ENCODE measurements at places on chromosomes 12 and 14.

DNA sequence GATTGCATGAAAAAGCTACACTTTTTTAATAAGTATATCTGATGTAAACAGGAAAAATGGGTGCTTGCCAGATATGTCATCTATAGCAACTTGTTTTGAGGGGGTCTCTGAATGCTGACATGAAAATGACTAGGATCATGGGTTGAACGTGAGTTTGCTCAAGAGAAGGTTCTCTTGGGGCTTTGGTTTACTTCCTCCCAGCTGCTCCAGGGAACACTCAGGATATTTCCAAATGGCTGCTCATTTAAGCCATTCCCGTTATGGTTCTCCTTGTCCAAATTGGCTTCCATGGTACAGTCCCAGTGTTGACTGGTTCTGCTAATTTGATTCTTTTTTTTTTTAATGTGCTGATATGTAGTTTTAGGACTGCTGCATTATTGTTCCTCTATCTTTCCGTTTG lies 118.3 kb downstream of the ETV6 start:
- DNase-seq, result no peak

- DNase-seq, result no peak
These were observed 109.7 kb downstream of the ADGRD1 start for GRCh38 chr12:131063413-131063812.

DNA sequence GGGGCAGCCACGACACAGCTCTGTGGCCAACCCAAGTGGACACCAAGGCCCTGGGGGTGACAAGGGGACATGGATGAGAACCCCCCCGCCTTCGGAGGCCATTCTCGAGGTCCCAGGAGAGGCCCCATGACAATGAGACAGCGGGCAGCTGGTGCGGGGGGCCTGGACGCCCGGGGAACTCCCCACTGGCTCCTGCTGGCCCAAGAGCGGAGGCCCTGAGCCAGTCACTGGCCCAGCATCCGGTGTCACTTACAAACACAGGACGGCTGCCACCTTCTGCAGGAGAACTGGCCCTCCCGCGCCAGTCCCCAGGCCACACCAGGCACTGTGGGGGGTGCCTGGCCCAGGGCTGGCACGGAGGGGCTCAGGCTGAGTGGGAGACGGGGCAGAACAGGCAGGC lies 51.4 kb downstream of the NCOR2 start:
- peak; percentile 54 for DNase-seq

DNA sequence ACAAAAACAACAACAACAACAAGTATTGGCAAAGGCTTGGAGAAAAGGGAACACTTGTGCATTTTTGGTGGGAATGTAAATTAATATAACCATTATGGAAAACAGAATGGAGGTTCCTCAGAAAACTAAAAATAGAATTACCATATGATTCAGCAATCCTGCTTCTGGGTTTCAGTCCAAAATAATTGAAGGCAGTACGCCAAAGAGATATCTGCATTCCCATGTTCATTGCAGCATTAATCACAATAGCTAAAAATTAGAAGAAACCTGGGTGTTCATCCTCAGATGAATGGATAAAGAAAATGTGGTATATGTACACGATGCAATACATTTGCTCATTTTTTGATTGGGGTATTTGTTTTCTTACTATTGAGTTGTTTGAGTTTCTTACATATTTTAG lies 813.0 kb downstream of the NRXN3 start:
- no peak for DNase-seq

GRCh38 chr12:110340706-110341105 lies 59.7 kb downstream of the ATP2A2 start:
- no peak for DNase-seq

DNA sequence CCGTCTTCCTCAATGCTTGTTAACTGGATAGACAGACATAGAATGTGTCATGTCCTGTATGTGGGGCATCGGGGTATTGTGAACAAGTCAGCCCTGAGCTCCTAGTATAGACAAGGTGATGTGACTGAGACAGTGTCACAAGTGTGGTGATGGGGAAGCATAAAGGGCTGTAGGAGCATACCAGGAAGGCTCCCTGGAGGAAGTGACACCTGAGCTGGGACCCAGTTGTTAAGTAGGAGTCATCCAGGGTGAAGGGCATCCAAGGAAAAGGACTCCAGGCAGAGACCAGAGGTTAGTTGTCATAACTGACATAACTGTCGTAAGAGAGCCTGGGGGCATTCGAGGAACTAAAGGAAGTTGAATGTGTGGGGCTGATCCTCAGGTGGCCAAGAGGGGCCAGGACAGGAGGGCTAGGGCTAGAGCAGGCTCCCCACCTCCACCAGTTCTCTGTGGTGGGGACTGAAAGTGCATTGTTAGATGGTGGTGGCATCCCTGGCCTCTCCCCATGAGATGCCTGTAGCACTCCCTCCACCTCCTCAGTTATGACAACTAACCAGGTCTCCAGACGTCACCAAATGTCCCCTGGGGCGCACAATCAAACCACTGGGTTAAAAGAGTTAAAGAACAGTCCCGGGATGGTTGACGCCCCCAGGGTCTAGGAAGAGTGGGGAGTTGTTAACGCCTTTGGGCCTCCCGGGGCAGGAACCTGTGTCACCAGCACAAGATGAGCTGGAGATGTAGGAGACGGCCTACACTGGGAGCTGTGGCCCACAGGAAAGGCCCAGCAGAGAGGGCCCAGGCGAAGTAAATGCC lies 2.4 kb downstream of the FICD start:
- no peak for DNase-seq

- no peak for DNase-seq
These were observed 20.8 kb downstream of the SH2B3 start for GRCh38 chr12:111426344-111427185.

DNA sequence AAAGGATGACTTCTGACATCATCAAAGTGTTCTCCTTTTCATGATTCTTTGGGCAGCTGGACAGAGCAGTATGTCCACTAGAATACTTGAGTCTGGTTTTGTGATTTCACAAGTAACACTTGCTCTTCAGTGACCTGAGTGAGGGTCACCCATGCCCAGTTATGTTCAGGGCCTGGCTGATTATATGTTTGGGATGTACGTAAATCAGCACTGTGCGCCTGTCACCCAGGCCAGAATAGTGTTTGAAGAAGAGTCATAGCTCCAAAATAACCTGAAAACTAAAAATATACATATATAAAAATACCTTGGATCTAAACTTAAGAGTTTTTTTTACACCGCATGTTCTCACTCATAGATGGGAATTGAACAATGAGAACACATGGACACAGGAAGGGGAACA lies 3.8 kb downstream of the BICD1 start:
- DNase-seq, result no peak

- DNase-seq, result no peak
These were observed 6.7 kb upstream of the CLEC7A start for GRCh38 chr12:10136637-10137205.

DNA sequence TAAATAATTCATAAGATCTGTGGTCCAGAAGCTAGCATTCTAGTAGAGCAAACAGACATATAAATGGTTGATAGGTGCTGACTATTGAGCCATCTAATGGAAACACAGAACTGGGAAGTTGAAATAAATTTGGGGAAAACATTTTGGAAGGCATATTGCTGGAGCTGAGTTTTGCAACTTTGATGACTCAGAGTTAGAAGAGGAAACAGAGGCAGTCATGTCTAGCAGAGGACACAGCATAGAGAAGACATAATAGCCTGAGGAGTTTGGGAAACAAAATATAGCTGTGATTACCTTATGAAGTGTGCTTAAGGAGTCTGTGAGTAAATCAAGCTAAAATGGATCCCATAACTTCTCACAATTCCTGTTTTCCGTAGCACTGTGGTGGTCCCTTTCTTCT lies 86.9 kb upstream of the FLRT2 start:
- no peak for DNase-seq

DNA sequence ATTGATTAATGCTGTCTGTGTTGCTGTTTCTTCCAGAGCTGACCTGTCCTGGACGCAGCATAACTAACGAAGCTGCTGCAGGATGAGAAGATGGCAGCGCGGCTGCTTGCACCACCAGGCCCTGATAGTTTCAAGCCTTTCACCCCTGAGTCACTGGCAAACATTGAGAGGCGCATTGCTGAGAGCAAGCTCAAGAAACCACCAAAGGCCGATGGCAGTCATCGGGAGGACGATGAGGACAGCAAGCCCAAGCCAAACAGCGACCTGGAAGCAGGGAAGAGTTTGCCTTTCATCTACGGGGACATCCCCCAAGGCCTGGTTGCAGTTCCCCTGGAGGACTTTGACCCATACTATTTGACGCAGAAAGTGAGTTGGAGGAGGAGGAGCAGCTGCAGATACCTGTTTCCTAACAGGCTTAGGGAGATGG lies 71.7 kb downstream of the SCN8A start:
- DNase-seq, result no peak

GRCh38 chr14:60862283-60862682 lies 118.6 kb downstream of the TRMT5 start:
- DNase-seq, result no peak

GRCh38 chr12:57632073-57632957 lies 686 bp downstream of the B4GALNT1 start:
- no peak for DNase-seq

GRCh38 chr14:71206766-71207371 lies 299.6 kb downstream of the PCNX1 start:
- DNase-seq, result peak; percentile 14

DNA sequence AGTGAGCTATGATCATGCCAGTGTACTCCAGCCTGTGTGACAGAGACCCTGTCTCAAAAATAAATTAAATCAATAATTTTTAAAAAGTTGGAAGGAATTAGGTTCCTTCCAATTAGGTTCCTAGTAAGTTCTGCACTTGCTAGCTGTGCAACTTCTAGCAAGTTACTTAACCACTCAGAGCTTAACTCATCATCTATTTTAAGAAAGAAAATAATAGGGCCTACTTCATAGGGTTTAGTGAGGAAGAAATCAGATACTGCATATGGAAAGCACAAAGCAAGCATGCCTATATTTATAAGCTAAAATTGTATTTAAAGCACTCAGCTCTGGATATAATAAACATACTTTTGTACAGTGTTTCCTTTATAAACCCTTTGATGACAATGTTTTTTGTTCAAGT lies 10.7 kb downstream of the FOXN3 start:
- no peak for DNase-seq

DNA sequence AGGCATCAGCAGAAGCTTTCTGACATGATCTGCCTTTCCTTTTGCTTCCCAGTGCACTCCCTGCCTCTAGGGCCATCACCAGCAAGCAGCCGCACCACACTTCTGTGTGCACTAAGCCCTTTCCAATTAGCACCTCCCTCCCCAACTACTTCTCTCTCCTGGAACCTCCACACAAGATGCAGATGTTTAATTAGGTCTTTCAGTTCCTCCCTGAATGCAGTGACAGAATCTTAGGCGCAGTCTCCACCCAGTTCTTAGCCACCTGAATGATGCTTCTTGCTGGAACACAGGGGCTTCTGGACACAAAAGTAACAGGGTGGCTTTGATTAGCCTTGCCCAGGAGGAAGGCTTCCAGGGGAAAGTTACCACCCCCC lies 32.9 kb downstream of the NIN start:
- no peak for DNase-seq

DNA sequence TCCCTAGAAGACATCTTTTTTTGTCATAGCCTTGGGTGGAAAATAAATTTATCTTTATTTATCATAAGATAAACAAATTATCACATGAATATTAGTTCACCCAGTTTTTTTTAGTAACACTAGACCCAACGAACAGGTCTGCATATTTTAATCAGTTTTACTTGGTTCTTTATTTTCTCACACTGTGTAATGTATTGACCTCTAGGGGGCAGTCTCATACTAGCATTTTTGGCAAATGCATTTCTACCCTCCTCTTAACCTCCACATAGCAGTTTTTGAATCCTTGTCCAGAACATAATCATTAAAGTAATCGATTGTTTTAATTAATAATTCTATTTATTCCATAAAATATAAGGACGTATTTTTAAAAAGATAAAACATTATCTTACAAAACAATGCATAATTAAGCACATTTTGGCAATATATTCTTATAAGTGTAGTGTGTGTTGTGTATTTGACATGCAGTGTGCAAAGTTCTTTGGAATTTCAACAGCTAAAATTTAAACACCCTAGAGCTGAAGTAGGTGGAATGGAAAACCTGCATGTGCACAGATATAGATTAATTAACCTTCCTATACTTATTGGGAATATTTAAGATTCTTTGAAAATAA lies 31.6 kb upstream of the PTPRQ start:
- no peak for DNase-seq
